ENCODE measurements at places on chromosomes 12 and 14.

- DNase-seq = no peak
These were observed 63.7 kb upstream of the GSC start for GRCh38 chr14:94833633-94834032.

- no peak for DNase-seq
These were observed 1.0 kb downstream of the FAIM2 start for GRCh38 chr12:49902399-49903350.

DNA sequence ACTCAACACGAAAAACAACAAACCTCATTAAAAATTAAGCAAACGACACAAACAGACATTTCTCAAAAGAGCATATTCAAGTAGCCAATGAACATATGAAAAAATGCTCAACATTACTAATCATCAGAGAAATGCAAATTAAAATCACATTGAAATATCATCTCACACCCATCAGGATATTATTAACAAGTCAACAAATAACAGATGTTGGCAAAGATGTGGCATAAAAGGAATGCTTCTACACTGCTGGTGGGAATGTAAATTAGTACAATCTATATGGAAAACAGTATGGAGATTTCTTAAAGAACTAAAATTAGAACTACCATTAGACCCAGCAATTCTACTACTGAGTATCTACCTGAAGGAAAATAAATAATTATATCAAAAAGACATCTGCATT, 182.2 kb downstream of the KITLG start:
- DNase-seq = no peak

GRCh38 chr14:76958980-76959710, 69.4 kb downstream of the IRF2BPL start:
- no peak for DNase-seq

DNA sequence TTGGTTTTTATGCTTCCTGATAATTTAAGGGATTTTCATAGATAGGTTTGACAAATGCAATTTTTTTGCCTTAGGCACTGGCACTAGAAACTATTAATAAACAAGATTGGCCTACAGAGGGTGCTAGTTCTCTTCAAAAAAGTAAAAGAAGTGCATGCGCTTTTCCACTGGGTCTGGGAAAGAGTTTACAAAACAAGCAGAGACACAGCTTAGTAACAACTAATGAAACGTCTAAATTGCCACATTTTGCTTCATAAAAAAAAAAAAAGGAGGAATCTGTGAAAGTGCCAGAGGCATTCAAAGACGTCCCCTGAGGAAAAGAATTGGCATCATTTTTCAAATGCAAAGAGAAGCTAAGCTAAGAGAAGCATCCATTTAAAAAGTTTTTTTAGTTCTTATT, 58.3 kb upstream of the EEA1 start:
- DNase-seq = no peak

- DNase-seq = no peak
These were observed 40.0 kb downstream of the FBXW8 start for GRCh38 chr12:116950628-116951325.

DNA sequence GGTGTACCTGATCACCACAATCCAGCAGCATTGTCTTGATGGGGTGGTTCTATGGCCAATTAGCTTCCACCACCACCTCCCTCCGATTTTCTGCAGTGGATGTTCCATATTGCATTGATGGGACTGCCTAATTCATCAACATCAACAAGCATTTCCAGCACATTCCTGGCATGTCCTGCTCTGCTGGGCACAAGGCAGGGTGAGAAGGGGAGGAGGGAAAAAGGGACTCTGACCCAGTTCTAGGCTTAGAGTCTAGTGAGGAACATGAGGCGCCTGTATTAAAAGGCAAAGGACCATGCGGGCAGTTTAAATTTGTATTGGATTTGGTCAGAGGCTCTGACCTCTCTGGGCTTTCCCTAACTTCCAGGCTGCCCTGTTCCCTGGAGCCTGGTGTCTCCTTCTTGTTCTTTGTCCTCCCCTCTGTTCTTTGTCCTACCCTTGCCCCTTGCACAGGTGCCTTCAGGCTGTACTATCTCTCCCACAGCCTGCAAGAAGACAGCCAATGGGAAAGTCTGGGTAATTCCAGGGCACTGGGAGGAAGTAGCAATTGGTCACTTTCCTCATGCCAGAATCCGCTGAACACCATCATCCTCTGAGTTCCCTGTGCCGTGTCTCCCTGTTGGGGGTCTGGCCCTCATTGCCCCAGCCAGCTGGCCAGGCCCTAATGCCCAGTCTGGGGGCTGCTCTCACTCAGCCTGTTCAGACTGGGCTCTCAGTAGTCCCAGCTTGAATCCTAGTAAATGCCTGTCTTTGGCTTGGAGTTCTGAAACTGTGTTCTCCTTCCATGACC, 43.3 kb downstream of the TSPAN11 start:
- DNase-seq = no peak

GRCh38 chr12:65300679-65301349, 22.3 kb downstream of the MSRB3 start:
- DNase-seq = no peak

GRCh38 chr14:78403278-78403815, 233.2 kb downstream of the NRXN3 start:
- DNase-seq = no peak

GRCh38 chr12:30806989-30807694, 52.4 kb upstream of the CAPRIN2 start:
- DNase-seq = no peak
